Type B pancreatic cell (in vitro differentiated cells): ENCODE measurements at places on chromosomes 7 and 10. TPM values are rescaled to one million over a fixed set of nuclear protein-coding genes. Genes with fewer than 3 reads are reported as not detected.

The PRPS1L1 gene
- not detected in 2 replicates for total RNA-seq

The CYP2C19 gene
- total RNA-seq: 3.7 and 6.8 TPM in 2 replicates

The UPK3BL2 gene
- total RNA-seq: 19.5 and 19.8 TPM in 2 replicates

The AMPH gene
- 2.0 and 19.9 TPM in 2 replicates for total RNA-seq

The ASZ1 gene
- not detected in 2 replicates for total RNA-seq

The SH2B2 gene
- 9.5 and 15.5 TPM in 2 replicates for total RNA-seq

The SEC61G gene
- total RNA-seq: 115 and 124 TPM in 2 replicates

The TMEM196 gene
- total RNA-seq: 0.68 and 1.5 TPM in 2 replicates

The NPFFR1 gene
- total RNA-seq: not detected in 2 replicates

The CLIP2 gene
- total RNA-seq: 45.0 and 48.9 TPM in 2 replicates

The MCM10 gene
- total RNA-seq: 12.2 and 31.7 TPM in 2 replicates

The OR2A1 gene
- 0.38 TPM in 1 of 2 replicates, not detected in the other for total RNA-seq

The CLRN3 gene
- 2.2 and 6.6 TPM in 2 replicates for total RNA-seq

The SLC26A3 gene
- 4.7 and 14.3 TPM in 2 replicates for total RNA-seq

The PRR15 gene
- total RNA-seq: 10.8 and 36.0 TPM in 2 replicates

The NME8 gene
- 0.14 TPM in 1 of 2 replicates, not detected in the other for total RNA-seq

The LFNG gene
- total RNA-seq: 5.0 and 15.3 TPM in 2 replicates

The SPDYE2B gene
- not detected in 2 replicates for total RNA-seq

The ADCY1 gene
- 19.0 and 25.1 TPM in 2 replicates for total RNA-seq
